ENCODE measurements at places on chromosomes 1 and 21.

DNA sequence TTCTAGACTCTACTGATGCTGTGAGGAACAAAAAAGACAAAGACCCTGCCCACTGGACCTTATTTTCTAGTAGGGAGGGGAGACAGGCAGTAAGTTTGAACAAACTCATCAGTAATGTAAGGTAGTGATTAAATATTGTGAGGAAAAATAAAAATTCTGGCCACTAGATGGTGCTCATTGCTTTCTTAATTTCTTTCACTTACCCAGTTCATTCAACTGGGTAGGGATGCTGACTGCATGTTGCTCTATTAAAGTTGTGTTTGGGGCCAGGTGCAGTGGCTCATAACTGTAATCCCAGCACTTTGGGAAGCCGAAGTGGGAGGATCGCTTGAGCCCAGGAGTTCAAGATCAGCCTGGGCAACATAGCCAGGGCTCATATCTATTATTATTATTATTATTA lies 6.3 kb upstream of the KYAT3 start:
- DNase-seq, result peak; percentile 82

DNA sequence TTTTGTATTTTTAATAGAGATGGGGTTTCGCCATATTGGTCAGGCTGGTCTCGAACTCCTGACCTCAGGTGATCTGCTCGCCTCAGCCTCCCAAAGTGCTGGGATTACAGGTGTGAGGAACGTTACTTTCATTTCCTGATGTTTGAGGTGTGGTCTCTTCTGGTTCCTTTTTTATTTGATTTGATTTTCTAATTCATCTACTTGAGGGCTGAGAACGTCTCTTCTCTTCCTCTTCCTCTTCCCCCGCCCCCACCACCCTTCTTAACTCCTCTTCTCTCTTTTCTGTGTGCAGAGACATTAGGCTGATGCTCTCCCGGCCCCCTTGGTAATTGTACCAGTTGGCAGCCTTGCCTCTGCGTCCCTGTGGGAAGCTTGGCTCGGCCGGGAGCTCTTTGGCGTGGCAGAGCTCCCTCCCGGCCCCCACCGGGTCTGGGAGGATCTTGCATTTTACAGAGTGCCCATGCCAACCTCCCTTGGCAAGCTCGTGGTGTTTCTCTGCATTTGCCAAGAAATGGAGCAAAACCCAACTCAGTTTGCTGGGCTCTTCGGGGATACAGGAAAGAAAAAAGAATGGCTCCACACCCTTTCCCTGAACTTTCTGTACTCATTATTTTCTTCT lies 19.9 kb downstream of the CRYAA start:
- no peak for DNase-seq

GRCh38 chr1:58939666-58940370 lies 156.0 kb upstream of the JUN start:
- no peak for DNase-seq

- DNase-seq, result no peak
These were observed 23.7 kb upstream of the RCC1 start for GRCh38 chr1:28482138-28482537.

GRCh38 chr1:25564777-25565574 lies 21.6 kb downstream of the LDLRAP1 start:
- DNase-seq, result no peak

DNA sequence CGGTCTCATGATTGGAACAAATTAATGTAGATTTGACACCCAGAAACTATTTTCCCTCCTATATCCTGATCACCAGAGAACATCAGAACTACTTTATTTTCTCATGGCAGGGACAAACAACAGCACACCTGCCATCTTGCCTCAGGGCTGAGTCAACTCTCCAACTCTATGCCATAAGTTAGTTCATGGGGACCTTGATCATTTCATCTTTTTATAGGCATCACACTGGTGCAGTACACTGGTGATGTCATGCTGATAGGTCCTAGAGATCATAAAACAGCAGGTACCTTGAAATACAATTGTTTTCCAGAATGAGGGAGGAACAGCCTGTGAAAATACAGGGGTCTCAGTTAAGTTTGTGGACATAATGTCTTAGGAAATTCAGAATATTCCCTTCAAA lies 45.8 kb downstream of the EDN2 start:
- DNase-seq, result no peak

- no peak for DNase-seq
These were observed 30.2 kb upstream of the RNF187 start for GRCh38 chr1:228457017-228457395.

DNA sequence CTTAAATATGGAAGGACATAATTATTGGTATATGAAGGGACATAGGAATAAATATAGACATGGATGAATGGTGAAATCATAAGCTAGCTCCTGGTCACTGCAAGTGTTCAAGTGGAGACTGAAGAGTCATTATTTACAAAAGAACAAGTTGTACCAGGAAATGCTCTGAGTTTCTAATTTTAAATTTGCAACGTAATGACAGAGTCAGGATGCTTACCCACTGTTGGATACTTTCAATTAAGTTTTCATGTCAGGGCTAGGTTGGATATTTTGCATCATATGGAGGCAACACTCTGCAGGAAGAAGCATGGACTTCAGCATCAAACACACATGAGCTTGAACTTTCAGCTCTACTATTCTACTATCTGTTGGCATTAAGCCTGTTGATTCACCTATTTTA lies 499.6 kb upstream of the C1orf87 start:
- no peak for DNase-seq

GRCh38 chr1:16351456-16351993 lies 755 bp downstream of the FBXO42 start:
- DNase-seq, result peak; percentile 22
